ENCODE measurements at places on chromosomes 7 and 10. TPM values are rescaled to one million over a fixed set of nuclear protein-coding genes. Genes with fewer than 3 reads are reported as not detected.

GRCh38 chr10:64115908-64116643 lies 594.9 kb downstream of the REEP3 start:
- DNase-seq: no peak

GRCh38 chr10:7572391-7572790 lies 94.4 kb downstream of the ITIH5 start:
- peak; percentile 54 for DNase-seq

DNA sequence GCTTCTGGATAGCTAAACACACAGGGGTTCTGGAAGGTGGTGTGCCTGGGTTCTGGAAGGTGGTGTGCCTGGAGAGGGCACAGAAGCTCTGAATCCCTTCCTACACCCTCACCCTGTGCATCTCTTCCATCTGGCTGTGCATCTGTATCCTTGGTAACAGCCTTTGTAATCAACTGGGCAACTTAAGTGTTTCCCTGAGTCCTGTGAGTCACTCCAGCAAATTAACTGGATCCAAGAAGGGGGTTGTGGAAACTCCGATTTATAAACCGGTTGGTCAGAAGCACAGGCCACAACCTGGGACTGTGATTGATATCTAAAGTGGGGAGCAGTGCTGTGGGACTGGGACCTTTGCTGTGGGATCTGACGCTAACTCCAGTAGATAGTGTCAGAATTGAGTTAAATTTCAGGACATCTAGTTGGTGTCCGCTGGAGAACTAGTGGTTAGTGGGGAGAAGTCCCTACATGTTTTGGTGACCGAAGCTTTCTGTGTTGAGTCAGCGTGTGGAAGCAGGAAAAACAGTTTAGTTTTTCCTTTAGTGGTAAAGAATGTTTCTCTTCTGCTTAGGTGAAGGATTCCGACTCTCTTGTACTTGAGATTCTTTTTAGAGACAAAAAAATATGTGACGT lies 228.1 kb downstream of the BMPER start:
- DNase-seq: no peak

- no peak for DNase-seq
These were observed 88.1 kb downstream of the GSAP start for GRCh38 chr7:77327932-77328628.

SLC29A4 gene
- 37.4 TPM for polyA plus RNA-seq

DNA sequence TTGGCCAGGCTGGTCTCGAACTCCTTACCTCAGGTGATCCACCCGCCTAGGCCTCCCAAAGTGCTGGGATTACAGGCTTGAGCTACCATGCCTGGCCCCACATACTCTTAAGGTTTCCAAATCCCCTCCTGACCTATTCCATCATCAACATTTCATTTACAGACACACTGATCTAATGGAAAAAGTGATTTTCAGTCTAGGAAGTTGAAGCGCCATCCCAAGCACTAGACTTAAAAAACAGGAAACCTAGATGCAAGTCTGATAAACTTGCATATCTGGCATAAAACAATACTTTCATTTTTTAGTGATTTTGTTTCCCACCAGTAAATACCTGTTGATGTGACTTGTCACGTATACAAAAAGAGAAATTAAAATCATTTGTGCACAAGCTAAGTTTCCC lies 44.0 kb downstream of the DNMBP start:
- DNase-seq: no peak

DNA sequence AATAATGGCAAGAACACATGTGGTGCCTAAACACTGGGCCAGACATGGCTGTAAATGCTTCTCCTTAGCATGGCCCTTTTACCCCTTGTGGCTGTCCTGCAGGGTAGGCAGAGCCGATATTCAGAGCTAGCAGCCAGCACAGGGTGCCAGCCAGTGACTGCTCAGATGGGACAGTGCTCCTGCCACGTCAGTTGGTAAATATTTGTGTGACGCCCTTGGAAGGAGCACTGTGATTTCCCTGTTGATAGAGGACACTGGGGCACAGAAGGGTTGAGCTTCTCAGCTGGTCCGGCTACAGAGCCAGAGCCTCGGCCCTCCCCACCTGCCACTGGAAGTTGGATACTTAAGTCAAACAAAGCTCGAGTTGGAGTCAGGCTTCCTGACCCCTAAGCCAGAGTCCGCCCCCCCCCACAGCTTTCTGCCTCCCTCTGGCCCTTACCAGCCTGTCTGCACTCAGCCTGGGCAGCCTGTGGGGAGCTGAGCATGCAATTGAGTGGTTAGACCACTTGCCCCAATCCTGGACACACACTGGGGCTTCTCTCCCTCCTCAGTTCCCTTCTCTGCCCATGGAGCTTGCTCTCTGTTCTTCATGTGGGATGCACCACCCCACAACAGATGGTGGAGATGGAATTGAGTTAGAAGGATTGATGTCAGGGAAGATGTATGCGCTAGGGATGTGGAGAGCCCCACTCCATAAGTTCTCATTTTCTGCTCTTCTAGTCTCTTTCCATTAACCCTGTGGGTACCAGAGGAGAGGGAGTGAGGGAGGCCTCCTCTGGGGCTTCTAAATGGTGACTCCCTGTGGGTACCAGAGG lies 350.8 kb downstream of the PLXNA4 start:
- no peak for DNase-seq

- DNase-seq: no peak
These were observed 249.7 kb downstream of the MTERF1 start for GRCh38 chr7:91630581-91631380.

DNA sequence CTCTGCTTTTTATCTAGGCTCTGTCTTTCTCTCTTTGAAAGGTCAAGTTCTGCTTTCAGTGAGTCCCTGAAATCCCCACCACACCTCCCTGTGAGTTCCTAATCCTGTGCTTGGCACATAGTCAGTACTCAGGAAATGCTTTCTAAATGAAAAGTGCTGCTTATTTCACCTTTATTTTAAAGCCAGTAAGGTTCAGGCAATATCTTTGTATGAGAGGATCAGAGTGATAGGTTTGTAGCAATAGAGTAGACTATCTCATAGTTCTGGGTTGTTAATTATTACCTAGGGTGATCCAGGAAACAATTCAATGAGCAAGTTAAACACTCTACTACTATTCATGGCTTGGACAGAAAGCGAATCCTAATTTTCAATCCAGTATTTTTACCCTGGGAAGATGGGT lies 7.4 kb upstream of the LAMB1 start:
- DNase-seq: no peak

GRCh38 chr7:53101026-53101425 lies 65.6 kb downstream of the POM121L12 start:
- DNase-seq: no peak

ENKUR gene
- 0.30 TPM for polyA plus RNA-seq

UNC5B gene
- polyA plus RNA-seq: 11.6 TPM

- DNase-seq: no peak
These were observed 21.0 kb upstream of the GOT1 start for GRCh38 chr10:99451499-99451788.

DNA sequence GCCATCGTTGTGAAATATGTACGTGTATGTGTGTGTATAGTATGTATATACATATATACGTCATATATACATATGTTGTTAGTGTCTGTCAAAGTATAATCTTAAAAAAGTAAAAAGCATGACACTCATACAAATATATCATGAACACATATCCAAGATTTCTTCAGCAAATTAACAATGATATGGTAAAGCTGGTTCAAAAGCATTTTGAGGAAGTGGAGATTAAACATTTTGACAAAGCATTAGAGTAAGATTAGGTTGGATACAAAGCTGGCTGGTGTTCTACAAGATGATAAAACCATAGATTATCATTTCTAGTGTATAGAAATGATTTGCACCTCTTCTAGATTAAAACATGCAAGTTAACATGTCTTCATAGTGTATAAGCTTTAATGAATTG lies 771 bp upstream of the NUDCD3 start:
- DNase-seq: no peak

GRCh38 chr7:22559829-22560489 lies 60.0 kb upstream of the STEAP1B start:
- peak; percentile 80 for DNase-seq

ACBD7 gene
- polyA plus RNA-seq: 0.59 TPM

- peak; percentile 62 for DNase-seq
These were observed 19.2 kb downstream of the CRPPA start for GRCh38 chr7:16402091-16402490.

NRG3 gene
- 0.19 TPM for polyA plus RNA-seq

DNA sequence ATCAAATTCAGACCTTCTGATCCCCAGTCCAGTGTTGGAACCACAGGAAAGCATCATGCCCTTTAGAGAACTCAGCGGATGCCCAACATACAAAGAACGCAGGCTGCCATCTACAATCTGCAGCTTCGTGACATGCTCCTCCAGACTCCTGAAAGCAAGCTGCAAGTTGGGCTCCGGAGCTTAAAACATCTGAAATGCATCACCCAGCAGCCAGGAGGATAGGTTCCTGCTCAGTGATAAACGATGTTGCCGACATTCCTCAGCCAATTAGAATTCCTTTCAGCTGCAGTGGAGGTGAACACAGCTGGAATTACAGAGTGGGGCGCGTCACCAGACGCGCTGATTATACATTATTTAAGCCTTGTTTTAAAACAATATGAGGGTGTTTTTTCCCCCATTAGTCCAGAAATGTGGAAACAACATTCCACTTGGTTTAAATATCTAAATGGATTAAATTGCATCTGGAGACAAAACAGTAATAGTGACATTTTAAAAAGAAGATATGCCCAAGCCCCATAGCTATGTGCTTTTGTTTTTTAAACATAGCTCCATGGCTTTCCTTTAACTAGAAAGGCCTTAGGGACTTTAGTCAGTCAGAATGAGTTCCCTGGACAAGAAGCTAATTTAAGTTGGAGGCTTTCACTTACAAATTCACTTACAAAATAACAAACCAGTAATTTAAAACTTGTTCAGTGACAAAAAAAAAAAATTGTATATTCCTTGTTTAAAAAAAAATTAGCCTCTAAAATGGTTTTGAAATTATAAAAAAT lies 6.3 kb downstream of the SMURF1 start:
- no peak for DNase-seq

- DNase-seq: no peak
These were observed 230.7 kb upstream of the FZD1 start for GRCh38 chr7:91033574-91033973.

- no peak for DNase-seq
These were observed 11.5 kb upstream of the KLRG2 start for GRCh38 chr7:139494835-139495579.

DNA sequence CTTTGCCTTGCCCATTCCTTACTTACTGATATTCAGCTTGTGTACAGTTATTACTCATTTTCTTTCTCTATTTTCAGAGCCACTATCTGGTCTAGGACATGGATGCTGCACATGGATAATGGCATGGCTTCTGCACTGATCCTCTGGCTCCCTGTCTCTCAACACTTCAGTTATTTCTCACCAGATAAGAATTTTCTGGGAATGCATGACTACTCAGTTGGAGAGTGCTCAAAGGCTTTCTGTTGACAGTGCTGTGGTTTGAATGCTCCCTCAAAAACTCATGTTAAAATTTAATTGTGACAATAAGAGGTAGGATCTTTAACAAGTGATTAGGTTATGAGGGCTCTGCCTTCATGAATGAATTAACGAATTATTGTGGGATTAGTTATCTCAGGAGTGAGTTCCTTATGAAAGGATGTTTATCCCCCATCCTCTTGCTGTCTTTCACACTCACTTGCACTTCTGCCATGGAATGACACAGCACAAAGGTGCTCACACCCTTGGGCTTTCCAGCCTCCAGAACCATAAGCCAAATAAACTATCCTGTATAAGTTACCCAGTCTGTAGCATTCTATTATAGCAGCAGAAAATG lies 16.1 kb upstream of the PIK3CG start:
- no peak for DNase-seq

- no peak for DNase-seq
These were observed 115.6 kb downstream of the CDK6 start for GRCh38 chr7:92720604-92721350.

DNA sequence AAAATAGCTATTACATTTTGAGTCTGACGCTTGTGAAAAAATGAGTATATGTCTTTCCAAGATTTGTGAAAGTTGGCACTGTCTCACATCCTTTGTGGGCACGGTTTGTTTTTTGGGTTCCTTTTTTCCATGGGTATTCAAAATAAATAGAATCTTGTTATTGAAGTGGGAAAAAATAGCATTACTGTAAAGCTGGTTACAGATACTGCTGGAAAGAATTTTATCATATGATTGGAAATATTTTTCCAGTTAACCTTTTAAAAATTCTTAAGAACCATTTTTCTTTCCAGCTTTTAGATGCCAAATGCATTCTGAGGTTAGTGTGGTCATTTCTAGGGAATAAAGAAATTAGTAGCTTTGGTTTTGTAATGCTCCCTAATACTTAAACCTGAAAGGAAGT lies 11.4 kb downstream of the NET1 start:
- no peak for DNase-seq

- DNase-seq: peak; percentile 87
These were observed 22.8 kb downstream of the FAM107B start for GRCh38 chr10:14751921-14752320.

GRCh38 chr10:124482236-124482800 lies 20.7 kb downstream of the LHPP start:
- DNase-seq: no peak

ARHGAP22 gene
- 1.3 TPM for polyA plus RNA-seq

PRKAR2B gene
- 6.4 TPM for polyA plus RNA-seq

DNA sequence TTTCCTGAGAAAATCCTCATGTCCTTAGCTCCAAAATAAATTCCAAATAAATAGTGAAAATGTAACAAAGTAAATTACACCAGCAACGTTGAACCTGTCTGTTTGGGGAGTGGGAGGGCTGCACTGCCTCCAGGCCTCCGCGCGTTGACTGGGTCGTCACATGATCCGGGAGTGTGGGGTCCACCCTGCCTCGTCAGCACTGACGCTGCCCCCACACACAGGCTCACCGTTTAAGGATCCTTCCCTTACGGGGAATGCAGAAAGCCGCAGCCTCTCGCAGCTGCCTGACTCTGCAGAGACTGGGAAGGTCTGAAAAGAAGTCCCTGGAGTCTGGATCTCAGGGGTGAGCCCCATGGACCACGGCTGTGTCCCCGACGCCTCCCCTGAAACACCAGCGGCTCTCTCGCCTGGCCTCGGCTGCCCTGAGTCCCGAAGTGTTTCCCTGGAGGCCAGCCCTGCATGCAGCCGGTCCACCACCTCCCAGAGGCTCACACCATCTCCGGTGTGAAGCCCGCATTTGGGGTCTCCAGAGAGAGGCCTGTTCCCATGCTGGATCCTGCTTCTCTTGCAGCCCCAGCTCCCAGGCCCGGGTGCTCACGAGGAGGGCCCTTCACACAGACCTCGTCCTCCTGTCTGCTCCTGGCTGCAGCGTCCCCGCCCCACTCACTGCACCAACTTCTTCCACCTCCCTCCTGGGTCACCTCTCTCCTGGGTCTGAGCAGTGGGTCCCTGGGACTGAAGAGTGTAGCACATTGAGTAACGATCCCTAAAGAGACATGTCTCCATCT lies 49.5 kb upstream of the ADGRA1 start:
- no peak for DNase-seq

- DNase-seq: peak; percentile 41
These were observed 67.4 kb upstream of the ZNF438 start for GRCh38 chr10:31099094-31099493.

DNA sequence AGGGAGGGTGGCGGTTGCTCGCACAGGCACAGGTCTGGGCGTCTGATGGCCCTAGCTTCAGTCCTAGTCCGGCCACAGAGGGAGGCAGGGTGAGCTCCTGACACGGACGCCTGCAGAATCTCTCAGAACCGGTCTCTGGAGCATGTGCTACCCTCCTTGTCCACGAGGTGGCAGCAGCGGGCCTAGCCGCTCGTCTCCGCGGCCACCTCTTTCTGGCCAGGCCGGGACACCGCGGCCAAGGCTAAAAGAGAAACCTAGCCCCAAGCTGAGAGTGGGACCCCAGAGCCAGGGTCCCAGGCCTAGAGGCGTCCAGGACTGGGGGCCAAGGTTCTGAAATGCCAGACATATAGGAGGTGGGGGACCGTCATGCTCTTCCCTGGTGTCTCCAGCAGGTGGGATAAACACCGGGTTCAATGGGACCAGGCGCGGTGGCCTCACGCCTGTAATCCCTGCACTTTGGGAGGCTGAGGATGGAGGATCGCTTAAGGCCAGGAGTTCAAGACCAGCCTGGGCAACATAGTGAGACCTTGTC lies 3.2 kb upstream of the LAT2 start:
- DNase-seq: peak; percentile 83

NUTM2A gene
- polyA plus RNA-seq: 3.5 TPM

All from hindlimb muscle (tissue), 1 donor.